ENCODE measurements at places on chromosomes 16 and 17.

- no peak for DNase-seq
Measured at GRCh38 chr17:39716879-39717536, 13.3 kb downstream of the MIEN1 start.

- no peak for DNase-seq
Measured at GRCh38 chr17:27269974-27270373, 23.9 kb upstream of the WSB1 start.

DNA sequence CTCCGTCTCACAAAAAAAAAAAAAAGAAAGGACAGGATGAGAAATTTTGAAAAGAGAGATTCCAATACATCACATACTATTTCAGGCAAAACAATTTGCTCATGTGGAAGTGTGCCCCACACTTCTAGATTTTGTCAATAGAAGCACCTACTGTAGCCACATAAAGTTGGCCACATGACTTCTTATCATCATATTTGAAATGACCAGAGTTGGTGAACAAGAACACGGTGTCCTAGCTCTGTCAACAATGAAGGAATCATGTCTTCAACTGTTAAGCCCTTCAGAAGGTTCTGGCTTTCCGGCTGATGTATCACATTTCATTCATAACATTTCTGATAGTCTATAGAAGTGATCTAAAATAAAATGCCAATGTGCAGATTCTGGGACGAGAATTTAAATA is 534.5 kb downstream of the TMEM114 start:
- DNase-seq = no peak

DNA sequence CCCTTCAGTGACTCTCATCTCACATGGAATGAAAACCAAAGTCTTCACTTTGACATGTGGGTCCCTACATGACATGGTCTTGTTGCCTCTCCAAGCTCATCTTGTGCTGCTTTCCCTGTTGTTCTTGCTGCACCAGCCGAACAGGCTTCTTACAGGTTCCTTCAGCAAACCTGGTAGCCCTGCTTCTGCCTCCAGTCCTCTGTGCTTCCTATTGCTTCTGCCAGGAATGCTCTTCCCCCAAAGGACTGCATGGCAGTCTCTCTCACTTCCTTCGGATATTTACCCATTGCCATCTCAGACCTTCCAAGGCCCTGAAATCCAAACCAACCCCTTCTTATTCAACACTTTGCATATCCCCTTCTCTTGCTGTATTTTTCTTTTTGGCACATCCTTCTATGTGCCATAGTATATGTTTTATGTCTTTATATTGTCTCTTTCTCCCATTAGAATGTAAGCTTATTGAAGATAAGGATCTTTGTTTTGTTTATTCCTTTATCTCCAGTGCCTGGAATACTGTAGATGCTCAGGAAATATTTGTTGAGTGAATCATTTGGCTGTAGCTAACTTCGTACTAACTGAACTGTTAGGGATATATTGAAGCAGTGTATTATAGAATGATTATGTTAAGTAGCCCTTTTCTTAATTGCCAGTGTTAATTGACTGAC is 57.9 kb upstream of the SLC12A3 start:
- no peak for DNase-seq

DNA sequence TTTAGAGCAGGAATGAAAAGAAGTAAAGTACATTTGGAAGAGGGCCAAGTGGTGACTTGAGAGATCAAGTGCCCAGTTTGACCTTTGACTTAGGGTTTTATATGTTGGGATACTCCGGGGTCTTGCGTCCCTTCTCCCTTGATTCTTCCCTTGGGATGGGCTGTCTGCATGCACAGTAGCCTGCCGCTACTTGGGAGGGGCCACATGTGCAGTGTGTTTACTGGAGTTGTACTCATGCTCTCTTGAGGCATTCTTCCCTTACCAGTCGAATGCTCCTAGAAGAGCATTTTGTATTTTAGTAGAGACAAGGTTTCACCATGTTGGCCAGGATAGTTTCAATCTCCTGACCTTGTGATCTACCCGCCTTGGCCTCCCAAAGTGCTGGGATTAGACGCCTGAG is 23.8 kb downstream of the GDPD1 start:
- no peak for DNase-seq

DNA sequence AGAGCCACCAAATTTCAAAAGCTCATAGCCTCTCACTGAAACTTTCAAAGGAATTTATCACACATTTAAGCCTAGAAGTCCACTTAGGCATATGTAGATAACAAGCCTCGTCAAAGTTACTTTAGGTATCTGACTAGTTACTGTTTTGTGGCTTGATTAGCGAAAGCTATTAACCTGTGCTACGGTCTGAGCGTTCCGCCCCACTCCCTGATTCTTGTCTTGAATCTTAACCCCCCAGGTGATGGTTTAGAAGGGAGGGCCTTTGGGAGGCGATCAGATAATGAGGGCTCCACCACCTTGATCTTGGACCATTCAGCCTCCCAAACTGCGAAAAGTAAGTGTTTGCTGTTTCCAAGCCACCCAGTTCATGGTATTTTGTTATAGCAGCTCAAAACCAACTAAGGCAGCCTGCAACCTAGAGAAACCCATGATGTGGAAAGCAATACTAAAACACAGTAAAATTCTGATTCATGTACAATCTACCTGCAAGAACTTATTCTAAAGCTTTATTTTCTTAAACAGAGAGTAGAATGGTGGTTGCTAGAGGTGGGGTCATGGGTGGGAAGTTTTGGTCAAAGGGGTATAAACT is 7.1 kb downstream of the HSDL1 start:
- DNase-seq = no peak

DNA sequence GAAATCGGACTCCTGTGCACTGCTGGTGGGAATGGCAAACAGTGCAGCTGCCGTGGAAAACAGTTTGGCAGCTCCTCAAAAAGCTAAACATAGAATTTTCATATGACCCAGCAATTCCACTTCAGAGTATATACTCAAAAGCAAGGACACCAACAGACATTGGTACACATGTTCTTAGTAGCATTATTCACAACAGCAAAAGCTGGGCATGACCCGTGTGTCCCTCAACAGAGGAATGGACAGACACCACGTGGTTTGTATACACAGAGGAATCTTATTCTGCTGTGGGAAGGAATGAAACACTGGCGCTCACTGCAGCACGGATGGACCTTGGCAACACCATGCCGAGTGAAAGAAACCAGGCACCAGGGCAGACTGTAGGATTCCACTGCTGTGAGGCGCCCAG is 16.0 kb downstream of the NPTX1 start:
- DNase-seq = no peak

All from NCI-H1105 treated with DMSO at 0.1 percent for 48 hours (cell line).